GM23248 (cell line): ENCODE measurements at places on chromosomes 3 and 15.
A peak's percentile ranks its signal among the peaks of the same experiment; 100 is the strongest.

DNA sequence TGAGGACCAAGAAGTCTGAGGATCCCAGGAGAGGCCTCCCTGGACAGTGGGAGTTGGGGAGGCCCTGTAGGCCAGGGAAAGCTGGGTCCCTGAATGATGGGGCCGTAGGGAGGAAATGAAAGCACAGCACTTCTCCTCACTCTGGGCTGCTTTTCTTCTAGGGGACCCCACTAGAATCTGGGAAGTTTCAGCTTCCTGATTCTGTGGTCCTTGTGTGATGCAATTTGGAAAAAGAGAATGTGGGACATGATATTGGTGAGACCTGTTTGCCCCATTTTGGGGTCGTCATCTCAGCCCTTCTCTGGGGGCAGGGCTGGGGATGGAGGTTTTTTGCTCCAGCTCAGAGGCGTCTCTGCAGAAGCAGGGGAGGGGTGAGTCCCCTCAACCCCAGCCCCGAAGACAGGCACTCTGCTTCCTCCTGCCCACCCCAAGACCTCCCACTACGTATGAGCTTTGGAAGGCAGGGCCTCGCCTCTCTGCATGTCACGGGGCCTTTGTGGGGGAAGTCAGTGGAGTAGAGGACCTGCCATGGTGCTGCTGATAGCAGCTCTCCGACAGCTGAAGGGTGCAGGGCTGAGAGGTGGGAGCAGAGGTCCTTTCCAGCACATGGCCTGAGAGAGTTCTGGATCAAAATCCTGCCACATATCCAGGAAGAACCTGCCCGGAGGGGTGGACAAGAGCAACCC, 1.5 kb upstream of the SNX22 start:
- DNase-seq, result no peak

- no peak for DNase-seq
Measured at GRCh38 chr3:107142786-107143575, 234.3 kb upstream of the CCDC54 start.

- DNase-seq, result no peak
Measured at GRCh38 chr3:37591116-37591781, 270.4 kb upstream of the CTDSPL start.

- no peak for DNase-seq
Measured at GRCh38 chr3:4836516-4836915, 142.7 kb upstream of the BHLHE40 start.

DNA sequence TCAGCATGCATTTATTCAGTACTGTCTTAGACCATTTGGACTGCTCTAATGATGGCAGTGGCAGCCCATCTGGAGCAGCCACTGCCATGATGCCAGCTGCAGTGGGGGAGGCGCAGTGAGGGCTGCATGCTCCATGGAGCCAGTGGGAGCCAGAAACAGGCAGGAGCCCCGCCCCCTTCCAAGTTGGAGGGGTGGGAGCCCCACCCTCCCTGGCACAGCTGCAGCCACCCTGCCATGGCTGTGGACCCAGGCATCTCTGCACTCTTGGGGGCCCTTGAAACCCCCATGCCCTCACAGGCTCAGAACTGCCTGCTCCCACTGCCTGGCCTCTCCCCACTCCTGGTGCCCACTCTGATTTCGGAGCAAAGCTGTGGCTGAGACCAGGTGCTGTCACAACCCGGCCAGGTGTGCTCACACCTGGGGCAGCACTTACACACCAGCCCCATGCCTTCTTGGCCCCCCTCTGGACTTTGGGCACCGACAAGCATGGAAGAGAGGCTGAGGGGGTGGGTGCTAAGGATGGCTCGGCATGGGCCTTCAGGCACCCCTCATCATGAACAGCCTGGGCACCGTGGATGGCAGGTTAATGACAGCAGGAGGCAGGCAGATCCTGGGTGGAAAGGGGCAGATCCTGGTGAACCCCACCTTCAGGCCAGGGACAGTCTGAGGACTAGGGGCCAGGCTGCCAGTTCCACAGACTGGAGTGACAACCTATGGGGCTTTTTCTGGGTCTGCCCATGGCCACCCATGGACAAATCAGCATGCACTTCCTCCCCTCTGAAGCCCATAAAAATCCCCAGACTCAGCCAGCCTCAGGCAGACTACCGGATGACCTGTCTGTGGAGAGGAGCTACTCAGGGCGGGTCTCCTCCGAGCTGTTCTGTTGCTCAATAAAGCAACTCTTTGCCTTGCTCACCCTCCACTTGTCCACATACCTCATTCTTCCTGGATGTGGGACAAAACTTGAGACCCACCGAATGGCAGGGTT, 18.3 kb downstream of the TBC1D21 start:
- peak; percentile 32 for DNase-seq

DNA sequence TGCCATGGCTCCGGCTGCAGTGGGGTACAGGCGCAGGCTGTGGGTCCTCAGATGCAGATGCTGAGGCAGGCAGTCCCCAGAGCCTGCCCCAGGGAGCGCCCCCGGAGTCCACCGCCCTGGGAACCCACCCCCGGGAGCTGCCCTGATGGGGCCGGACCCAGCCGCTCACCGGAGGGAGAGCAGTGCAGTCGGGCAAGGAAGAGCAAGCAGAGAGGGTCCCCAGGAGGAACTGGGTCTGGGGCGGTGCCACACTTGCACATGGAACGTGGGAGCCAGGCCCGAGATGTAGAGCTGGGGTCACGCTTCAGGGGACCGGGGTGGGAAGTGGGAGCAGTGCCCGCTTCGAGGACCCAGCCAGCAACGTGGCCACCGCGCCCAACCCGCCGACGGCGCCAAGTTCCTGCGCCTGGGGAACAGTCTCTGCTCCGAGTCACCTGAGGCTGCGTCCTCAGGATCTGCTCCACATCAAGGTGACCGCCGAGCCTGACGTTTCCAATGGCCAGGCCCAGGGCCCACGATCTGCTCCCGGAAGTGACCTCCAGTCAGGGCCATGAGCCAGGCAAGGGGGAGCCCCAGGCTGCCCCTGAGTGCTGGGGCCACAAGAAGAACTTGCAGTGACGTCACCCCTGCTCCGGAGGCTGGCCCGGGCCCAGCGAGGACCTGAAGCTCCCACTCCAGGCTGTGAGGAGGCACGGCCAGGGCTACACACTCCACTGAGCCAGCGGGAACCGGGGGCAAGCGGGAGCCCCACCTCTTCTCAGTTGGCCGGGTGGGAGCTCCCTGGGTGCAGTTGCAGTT, 27.0 kb upstream of the TFG start:
- DNase-seq, result peak; percentile 16

DNA sequence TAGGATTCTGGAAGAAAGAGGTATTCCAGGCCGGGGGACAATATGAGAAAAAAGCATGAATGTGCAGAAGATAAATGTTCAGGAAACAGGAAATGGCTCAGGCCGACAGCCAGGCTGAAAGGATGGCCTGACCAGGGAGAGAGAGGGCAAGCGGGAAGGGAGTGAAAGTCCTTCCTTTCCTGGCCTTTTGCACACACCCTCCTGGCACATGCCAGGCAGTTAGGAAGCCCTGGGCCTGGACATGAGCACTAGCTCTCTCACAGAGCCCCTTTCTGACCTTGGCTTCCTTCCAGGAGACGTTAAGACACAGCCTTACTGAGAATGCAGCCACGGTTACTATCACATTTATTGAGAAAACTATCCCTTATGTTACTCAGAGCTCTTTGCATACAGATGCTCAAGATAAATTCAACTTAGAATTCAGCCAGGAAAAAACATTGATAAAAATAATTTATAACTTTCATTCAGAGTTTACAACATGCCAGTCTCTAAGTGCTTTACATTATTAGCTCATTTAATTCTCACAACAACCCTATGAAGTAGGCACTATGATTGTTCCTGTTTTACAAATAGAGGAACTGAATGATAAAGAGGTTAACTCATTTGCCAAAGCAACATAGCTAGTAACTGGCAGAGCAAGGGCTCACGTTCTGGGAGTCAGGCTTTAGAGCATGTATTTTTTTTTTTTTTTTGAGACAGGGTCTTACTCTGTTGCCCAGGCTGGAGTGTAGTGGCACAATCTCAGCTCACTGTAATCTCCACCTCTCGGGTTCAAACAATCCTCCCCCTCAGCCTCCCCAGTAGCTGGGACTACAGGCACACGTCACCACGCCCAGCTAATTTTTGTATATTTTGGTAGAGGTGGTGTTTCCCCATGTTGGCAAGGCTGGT, 39.4 kb upstream of the SMAD3 start:
- DNase-seq, result peak; percentile 71

DNA sequence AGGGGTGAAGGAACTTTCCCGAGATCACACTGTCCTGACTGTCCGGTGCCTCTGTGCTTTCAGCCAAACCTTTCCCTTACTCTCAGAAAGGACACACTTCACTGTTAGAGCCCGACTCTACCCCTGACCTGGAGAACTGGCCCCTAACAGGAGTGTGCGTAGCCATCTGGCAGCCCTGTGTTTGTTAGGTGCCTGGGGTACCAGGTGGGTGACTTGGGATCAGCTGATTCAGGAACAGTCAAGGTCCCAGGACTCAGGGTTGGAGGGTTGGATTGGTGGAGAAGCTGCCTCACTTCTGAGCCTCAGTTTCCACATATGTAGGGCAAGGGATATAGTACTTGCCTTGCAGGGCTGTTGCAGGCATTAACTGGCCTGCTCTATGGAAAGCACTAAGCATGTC, 98.3 kb upstream of the SLC6A11 start:
- DNase-seq, result no peak

DNA sequence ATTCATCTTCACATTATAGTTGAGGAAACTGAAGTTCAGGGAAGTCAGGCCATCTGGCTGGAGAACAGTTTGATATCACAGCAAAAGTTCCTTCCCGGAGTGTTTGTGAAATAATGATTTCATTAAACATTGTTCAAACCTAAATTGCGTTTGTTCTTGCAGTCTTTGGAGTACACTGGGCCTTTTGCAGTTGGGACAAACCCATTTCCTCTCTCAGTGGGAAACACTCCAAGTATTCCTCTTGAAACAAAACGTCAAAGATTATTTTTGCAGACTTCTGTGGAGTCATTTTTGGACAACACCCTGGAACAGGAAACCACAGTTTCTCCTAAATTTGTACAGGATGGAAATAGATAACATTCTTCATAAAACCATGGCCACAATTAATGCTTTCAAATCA, 287.5 kb downstream of the PTPRG start:
- DNase-seq, result peak; percentile 72

DNA sequence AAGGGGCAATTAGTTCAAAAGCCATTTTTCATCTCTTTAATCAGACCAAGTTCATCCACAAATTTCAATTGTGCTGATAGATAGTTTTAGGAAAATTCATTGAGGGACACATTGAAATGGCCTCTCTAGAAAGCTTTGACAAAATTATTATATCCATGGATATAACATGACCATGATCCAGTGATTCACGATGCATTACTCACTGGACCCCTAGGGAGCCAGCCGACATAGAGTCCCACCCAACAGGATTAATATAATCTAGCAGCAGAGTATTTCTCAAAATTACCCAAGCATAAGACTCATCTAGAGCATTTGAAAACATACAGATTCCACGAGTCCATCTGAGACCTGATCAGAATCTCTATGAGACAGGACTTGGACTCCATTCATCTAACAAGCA, 100.3 kb downstream of the FRMD5 start:
- peak; percentile 66 for DNase-seq

DNA sequence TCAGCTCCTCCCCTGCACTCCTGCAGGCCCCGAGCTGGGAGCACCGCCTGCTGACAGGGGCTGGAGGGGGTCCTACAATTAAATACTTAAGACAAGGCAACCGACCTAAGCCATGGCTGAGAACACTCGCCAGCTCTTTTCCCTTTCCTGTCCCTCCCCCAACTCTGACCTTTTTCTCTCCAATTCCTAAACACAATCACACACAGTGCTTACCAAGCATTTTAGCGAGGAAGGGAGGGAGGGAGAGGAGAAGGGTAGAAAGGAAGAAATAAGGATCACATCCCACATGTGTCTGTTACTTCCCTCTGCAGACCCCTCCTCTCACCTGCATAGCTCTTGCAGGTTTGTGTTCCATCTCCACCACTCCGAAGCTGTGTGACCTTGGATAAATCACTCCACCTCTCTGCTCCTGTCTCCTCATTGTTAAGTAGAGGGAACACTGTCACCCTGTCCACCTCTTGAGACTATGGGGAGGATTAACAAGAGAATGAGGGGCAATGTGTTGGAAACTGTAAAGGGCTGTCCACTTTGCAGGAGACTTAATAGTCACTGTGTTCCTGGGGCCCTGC, 63.6 kb downstream of the CYP11A1 start:
- DNase-seq, result no peak

DNA sequence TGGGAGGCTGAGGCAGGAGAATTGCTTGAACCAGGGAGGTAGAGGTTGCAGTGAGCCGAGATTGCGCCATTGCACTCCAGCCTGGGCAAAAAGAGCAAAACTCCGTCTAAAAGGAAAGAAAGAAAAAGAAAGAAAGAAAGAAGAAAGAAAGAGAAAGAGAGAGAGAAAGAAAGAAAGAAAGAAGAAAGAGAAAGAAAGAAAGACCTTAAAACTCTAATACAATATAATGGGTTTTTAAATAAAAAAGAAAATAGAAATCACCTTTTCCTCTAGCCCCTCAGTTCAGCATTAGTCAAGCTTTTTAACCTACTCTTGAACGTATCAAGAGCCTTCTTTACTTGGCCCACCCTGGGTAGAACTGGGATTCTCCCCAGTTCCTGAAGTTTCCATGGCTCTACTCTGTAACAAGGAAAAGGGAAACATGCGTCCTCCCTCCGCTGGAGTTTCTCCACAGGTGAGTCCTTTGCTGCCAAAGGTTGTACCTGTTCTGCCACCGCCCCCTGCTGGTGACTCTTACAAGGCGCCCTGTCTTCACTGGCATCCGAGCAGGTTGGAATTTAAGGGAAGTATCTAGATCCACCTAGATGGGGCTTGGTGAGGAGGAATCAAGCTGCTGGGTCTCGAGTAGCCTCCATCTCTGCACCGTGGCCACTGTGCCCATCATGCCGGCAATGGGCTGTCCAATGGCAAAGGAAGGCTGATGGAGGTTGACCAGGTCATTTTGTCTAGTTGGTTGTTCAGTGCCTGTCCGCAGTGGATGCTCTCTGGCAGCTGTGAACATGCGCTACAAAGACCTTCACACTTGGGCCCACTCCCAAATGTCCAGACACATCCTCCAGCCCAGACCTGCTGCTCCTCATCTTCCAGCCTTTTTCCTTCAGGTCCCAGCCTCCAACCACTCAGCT, 20.6 kb upstream of the EPHB3 start:
- peak; percentile 57 for DNase-seq

- no peak for DNase-seq
Measured at GRCh38 chr15:88656760-88657221, 18.0 kb downstream of the ISG20 start.

- DNase-seq, result peak; percentile 9
Measured at GRCh38 chr3:159451482-159451881, 537.2 kb upstream of the IL12A start.

DNA sequence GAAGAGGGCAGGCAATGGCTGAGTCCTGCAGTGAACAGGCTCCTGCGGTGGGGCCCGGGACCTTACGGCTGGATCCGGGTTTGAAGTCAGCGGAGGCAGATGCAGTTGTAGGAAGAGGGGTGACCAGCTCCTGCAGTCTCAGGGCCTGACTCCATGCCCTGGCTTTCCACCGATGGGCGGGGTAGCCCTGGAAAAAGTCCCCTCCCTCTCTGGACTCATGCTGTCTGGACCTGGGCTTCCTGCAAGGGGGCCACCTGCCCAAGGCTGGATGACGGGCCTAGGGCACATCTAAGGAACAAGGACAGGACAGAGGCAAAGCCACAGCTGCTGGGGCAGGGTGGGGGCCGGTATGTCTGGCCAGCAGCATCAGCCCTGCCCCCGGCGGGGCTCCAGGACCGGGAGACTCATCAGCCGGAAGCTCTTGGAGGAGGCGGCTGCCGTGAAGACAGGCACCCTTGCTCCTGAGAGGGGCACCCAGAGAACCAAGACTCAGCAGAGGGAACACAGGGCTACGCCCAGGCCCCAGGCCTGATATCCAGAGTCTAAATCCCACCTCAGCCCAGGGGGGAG, 12.8 kb downstream of the IQSEC1 start:
- DNase-seq, result no peak
